Activated CD8-positive, alpha-beta memory T cell treated with anti-CD3 and anti-CD28 coated beads, Interleukin-2, amount 10 ng/mL, durations not matched to agents 7 days and 5 days (primary cell): ENCODE measurements at places on chromosomes 5 and 9. TPM values are rescaled to one million over a fixed set of nuclear protein-coding genes. Genes with fewer than 3 reads are reported as not detected.

Gene PCDHGB3
- total RNA-seq: 0.09 TPM

DNA sequence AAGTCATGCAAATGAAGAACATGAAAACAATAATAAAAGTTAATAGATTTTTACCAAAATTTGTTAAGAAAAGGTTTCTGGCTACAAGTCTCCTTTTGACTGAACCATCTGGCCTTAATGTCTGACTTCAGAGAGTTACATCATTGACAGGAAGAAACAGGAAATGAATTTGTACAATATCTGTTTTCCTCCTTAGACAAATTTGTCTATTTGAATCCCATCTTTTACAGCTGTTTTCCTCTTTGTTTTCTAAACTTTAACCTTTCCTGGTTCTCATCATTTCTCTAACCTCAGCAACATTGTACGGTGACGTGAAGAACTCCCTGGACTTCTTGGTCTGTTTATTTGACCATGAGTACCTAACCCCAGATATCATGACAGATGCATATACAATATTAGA, 567.5 kb upstream of the RIOK2 start:
- no peak overlapping the region for H3K4me3 ChIP-seq
- no peaks in the 10 kb centered on the region for H3K4me1 ChIP-seq
- H3K27me3 ChIP-seq: no peaks in the 10 kb centered on the region

Gene PPP1R2B
- total RNA-seq: not detected

DNA sequence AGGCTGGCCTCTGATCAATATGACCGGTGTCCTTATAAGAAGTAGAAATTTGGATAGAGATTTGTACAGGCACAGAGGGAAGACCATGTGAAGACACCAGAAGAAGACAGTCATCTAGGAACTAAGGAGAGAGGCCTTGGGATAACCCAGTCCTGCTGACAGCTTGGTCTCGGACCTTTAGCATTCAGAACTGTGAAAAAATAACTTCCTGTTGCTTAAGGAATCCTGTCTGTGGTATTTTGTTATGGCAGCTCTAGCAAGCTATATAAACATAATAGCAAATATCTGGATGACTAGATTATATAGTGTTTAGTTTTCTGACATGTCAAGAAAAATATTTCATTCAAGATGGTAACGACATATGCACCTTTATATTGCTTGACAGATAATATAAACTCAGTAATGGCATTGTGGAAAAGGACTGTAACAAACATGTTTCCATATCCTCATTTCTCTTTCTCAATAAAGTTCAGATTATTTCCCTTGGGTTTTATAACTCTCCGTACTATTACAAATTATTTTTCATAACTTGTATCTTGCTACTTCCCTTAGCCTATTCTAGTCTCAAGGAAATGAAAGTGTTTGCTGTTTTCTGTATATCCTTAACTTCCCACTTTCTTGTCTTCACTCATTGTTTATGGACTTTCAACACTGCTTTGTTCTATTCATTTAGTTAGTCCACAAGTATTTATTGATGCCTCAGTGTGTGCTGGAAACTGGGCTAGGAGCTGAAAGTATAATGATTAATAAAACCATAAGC, 62.4 kb downstream of the KIAA1958 start:
- no peak for DNase-seq
- peaks cover 8% of the 10 kb centered on the region for H3K36me3 ChIP-seq
- H3K27me3 ChIP-seq: no peaks in the 10 kb centered on the region
- H3K4me1 ChIP-seq: peaks cover 10% of the 10 kb centered on the region
- no peak overlapping the region for H3K27ac ChIP-seq

Gene PCDH12
- 0.12 TPM for total RNA-seq

DNA sequence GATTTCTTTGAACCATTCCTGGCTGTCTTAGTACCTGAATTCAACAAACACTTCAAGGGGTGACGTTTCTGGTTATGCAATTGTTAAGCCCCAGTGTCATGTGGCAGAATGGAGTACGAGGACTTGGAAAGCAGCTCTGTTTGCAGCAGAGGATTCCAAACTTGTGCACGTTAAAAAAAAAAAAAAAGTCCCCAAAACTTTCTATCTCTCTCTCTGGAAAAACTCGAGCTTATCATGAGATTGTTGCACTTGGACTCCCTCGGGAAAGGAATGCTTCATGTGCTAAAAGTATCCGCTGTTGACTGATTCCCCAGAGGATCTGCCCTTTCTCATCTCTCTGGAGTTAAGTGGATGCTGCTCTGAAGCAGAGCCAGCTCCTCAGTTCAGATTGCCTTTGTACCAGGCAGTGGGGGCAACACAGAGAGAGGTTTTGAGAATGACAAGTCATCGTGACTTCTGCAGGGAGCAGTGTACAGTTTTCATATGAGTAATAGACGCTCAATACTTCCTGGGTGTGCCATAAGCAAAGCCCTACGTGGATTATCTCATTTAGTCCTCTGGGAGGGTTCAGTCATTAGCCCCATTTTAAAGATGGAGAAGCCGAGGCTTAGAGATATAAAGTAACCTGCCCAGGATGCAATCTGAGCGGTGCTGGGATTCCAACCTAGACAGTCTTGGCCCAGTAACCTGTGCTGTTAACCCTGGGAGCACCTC, 28.1 kb downstream of the TMOD1 start:
- H3K4me1 ChIP-seq: peaks cover 19% of the 10 kb centered on the region
- peaks cover 3% of the 10 kb centered on the region for H3K27me3 ChIP-seq
- peak overlapping the region; percentile 59 for H3K27ac ChIP-seq
- peak; percentile 63 for DNase-seq

Gene ABCA1
- 0.09 TPM for total RNA-seq

DNA sequence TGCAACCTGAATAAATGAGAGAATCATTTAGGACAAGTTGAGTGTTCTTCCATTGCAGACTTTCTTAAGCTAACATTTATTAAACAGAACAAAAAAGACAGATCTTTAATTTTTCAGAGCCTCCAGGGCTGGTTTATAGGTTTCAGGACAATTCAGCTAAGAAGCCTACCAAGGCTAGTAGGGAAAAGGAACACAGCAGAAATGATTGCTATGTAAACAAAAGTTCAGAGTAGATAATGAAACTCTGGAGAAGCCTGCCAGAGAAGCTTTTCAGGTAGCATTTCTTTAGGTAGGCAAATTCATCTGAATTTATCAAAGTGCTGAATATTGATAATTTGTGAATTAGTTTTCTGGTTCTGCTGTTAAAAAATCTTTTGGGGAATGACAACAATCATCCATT, 264.2 kb downstream of the DEPDC1B start:
- no peaks in the 10 kb centered on the region for H3K36me3 ChIP-seq
- DNase-seq: no peak
- no peaks in the 10 kb centered on the region for H3K4me1 ChIP-seq
- H3K4me3 ChIP-seq: no peak overlapping the region
- no peaks in the 10 kb centered on the region for H3K27me3 ChIP-seq
- no peak overlapping the region for H3K27ac ChIP-seq

- no peaks in the 10 kb centered on the region for H3K27me3 ChIP-seq
- H3K27ac ChIP-seq: no peak overlapping the region
- H3K4me1 ChIP-seq: peaks cover 48% of the 10 kb centered on the region
- peak; percentile 53 for DNase-seq
- H3K4me3 ChIP-seq: no peak overlapping the region
These were observed 346.1 kb upstream of the PTGER4 start for GRCh38 chr5:40333459-40334241.

Gene LCN9
- total RNA-seq: not detected

DNA sequence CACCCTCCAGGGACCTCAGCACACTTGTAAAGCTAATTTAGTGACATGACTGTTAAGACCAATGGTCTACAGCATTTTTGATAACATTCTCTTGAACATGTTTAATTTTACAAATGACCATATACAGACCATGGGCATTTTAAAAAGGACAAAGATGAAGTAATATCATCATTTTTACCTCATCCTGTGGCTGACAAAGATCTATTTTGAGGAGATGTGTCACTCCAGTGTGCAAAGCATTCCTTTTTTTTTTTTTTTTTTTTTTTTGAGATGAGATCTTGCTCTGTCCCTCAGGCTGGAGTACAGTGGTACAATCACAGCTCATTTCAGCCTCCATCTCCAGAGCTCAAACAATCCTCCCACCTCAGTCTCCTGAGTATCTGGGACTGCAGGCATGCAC, 118.2 kb upstream of the TBC1D2 start:
- no peak overlapping the region for H3K4me3 ChIP-seq
- no peak for DNase-seq
- no peaks in the 10 kb centered on the region for H3K4me1 ChIP-seq
- no peaks in the 10 kb centered on the region for H3K36me3 ChIP-seq
- peaks cover 5% of the 10 kb centered on the region for H3K27me3 ChIP-seq
- H3K27ac ChIP-seq: no peak overlapping the region

GRCh38 chr9:114908104-114908622, 22.2 kb downstream of the TNFSF8 start:
- H3K4me3 ChIP-seq: peak overlapping the region; percentile 25
- H3K36me3 ChIP-seq: peaks cover 74% of the 10 kb centered on the region
- DNase-seq: peak; percentile 60
- peak overlapping the region; percentile 89 for H3K27ac ChIP-seq

DNA sequence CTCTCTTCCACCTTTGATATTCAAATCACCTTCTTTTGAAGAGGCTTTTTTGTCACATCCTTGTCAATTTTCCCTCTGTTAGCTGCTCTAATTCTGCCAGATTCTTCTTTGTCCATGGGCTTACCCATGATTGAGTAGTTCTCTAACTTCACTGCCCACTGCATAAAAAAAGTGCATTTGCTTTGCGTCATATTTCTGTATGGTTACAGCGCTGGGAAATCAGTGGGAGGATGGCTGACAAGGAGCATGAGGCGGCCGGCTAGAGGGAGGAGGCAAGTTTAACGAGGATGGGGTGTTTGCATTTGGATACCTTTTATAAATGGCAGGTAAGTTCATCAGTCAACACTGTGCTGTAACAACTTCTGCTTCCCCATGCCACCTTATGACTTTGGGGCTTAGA, 116.5 kb upstream of the LHFPL2 start:
- H3K4me3 ChIP-seq: no peak overlapping the region
- DNase-seq: no peak
- no peaks in the 10 kb centered on the region for H3K4me1 ChIP-seq

DNA sequence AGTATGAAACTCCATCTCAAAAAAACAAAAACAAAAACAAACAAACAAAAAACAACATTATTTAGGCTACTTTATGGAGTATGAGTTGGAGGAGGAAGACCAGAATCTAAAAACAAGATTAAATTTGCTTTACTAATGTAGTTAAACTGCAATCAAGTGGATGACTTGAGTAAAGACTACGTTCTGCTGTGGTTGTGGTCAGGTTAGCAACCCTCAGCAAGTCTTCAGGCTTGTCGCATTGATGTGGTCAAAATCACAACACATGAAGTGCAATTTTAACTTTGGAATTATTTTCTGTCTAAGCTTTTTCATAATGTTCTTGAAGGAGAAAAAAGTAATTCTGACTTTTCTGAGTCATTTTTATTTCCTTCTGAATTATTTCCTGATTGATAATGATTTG, 43.1 kb downstream of the PDE6A start:
- no peak overlapping the region for H3K27ac ChIP-seq
- no peak overlapping the region for H3K4me3 ChIP-seq
- peaks cover 30% of the 10 kb centered on the region for H3K4me1 ChIP-seq
- H3K36me3 ChIP-seq: no peaks in the 10 kb centered on the region
- peaks cover 30% of the 10 kb centered on the region for H3K27me3 ChIP-seq

DNA sequence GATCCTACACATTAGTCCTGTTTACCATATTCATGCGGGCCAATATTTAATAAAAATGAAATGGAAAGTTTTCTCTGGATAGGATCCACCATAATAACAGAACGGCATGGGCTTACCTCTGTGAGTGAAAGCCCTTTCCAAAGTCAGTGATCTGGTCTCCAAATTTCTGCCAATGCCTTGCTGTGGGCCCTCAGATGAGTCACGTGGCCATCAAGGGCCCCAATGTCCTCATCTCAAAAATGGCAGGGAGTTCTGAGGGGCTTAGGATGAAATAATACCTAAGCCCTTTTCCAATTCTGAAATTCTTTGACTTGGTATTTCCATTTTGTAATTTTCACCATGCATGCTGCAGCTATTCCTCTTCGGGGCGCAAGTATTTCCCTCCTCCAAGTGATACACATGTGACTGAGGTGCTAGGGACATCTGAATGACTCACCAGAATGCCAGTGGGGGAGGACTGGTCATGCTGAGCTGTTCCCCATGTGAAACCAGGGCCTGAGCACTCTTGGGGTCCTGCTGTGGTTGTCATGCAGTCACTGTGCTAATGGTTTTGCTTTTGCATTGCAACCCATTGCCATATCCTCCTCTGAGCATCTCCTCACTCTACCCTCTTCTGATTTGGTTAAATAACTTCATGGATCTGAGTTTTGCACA, 35.0 kb downstream of the ITK start:
- H3K4me3 ChIP-seq: peak overlapping the region; percentile 65
- peaks cover 91% of the 10 kb centered on the region for H3K36me3 ChIP-seq
- H3K27me3 ChIP-seq: no peaks in the 10 kb centered on the region
- peak; percentile 72 for DNase-seq
- H3K27ac ChIP-seq: peak overlapping the region; percentile 92

Gene ACSL6
- total RNA-seq: 10.9 TPM

DNA sequence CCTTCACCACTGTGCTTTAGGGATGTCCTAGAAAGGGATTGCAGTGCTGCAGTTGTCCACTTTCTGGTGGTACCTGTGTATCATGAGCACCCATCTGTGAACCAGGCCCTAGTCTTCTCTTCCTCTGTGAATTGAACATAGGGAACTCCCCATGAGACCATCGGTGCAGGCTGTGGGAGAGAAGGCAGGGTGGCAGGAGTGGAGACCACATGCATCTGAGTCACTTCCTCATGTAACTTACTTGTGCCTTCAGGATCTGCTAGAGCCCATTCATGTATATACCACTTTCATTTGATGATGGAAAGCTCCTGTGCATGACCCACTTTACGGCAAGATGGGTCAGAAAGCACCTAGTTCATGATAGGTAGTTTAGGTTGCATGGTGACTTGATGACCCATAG, 478.1 kb upstream of the CDH9 start:
- H3K4me3 ChIP-seq: no peak overlapping the region
- no peaks in the 10 kb centered on the region for H3K36me3 ChIP-seq
- no peaks in the 10 kb centered on the region for H3K4me1 ChIP-seq
- H3K27me3 ChIP-seq: no peaks in the 10 kb centered on the region
- H3K27ac ChIP-seq: no peak overlapping the region

- no peak overlapping the region for H3K4me3 ChIP-seq
- DNase-seq: no peak
- no peak overlapping the region for H3K27ac ChIP-seq
- H3K27me3 ChIP-seq: peaks cover under 1% of the 10 kb centered on the region
- H3K36me3 ChIP-seq: no peaks in the 10 kb centered on the region
These were observed 283.6 kb upstream of the RPS23 start for GRCh38 chr5:82561797-82562196.

Gene PALM2AKAP2
- not detected for total RNA-seq

- no peaks in the 10 kb centered on the region for H3K4me1 ChIP-seq
- H3K4me3 ChIP-seq: no peak overlapping the region
- H3K27ac ChIP-seq: no peak overlapping the region
- DNase-seq: no peak
- no peaks in the 10 kb centered on the region for H3K27me3 ChIP-seq
- no peaks in the 10 kb centered on the region for H3K36me3 ChIP-seq
These were observed 10.4 kb upstream of the MAPK9 start for GRCh38 chr5:180302256-180302655.

Gene GABRB2
- not detected for total RNA-seq

Gene PPP3R2
- total RNA-seq: not detected
